ENCODE measurements at places on chromosomes 12 and 14.

GRCh38 chr14:75433631-75434071 is 5.8 kb downstream of the JDP2 start:
- DNase-seq, result no peak

GRCh38 chr12:8527250-8528130 is 13.2 kb downstream of the CLEC4E start:
- DNase-seq, result no peak

- DNase-seq, result no peak
These were observed 24.8 kb upstream of the CLMN start for GRCh38 chr14:95344536-95344935.

GRCh38 chr14:51873221-51873893 is 12.9 kb downstream of the GNG2 start:
- no peak for DNase-seq

DNA sequence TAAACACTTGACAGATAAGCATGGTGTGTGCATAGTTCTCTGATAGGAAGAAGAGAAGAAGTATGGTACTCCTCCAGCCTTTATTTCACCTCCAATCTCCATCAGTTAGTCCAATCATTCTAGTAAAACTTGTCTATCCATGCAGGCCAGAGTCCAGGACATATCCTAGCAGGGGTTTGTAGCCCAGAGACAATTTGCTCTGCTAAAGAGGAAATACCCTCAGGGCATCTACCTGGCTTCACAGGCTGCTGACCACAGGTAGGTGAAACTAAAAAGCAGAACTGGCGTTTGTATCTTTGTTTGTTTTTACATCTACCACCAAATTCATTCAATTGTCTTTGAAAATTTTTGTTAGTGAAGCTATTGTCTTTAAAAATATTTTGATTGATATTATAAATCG is 717.6 kb downstream of the FSCB start:
- DNase-seq, result no peak

DNA sequence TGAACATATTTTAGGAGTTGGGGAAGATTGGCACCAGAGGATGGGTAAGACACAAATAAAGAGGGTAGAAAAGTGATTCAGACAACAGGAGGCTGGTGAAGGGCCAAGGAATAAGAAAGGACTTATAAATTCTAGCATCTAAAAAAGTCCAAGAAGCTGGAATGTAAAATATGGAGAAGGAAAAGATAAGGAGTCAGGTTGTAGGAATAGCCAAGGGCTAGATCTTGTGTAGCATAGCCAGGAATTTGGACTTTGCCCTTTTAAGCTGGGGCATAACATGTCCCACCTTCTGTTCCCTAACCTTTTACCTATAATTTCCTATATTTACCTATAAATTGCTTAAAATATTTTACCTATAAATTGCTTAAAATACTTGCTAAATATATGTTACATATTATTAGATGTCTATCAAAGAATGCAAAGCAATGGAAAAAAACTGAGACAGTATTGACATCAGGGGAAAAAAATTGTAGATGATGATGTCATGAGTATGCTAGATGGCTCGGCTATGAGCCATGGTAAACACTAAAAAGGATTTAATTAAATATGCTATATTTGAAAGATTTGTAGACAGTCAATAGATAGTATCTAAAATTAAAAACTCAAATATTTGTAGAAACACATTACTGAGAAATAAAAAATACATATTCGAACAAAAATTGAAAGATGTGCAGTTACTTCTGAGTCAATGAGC is 99.7 kb upstream of the PLEKHG7 start:
- no peak for DNase-seq

DNA sequence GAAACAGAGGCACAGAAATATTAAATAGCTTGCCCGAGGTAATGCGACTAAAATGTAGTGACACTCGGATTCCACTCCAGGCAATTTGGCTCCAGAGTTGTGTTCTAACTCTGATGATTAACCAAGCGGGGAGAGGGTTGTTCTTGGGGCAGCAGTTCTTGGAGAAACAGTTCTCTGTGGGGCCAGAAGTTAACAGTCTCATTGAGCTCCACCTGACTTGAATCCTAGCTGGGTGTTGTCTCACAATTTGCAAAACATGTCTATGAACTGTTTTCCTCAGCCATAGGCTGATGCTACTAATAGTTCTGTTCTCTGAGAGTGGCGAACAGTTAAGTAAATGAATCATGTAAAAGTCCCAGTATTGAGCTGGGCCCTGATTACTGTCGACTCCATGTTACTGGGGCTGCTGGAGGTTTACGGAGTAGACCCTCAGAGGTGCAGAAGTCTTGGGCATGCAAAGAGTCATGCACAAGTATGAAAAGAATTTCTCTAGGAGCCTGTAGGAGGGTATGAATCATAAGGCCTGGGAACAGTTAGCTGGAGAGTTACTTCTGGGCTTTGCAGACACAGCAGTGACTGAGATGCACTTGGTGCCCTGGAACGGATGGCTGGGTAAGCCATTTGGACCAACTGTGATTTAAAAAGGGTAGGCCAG is 15.4 kb upstream of the NIN start:
- no peak for DNase-seq

DNA sequence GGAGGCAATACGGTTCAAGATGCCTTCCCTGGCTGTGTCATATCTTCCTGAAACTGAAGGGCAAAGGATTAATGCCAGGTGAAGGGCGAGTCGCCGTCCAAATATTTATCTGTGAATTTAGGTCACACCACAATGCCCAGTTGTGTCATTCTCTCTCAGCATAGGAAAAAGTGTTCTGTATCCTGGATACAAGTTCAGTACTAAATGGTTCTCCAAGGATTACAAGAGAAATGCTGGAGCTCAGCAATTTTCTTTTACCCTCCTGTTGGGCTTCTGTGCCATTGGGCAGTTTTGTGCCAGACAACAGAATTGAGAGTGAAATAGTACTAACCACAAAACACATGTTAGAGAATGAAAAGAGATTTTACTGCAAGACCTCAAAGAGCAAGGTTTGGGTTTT is 493.9 kb downstream of the EGLN3 start:
- DNase-seq, result no peak

All from stimulated activated CD4-positive, alpha-beta T cell treated with anti-CD3 and anti-CD28 coated beads, TNF-alpha, amount 100 ng/mL, for 4 hours (primary cell).